ENCODE measurements at places on chromosomes 6 and 20.

- DNase-seq: no peak
These were observed 114.5 kb upstream of the SLC22A16 start for GRCh38 chr6:110590821-110591351.

DNA sequence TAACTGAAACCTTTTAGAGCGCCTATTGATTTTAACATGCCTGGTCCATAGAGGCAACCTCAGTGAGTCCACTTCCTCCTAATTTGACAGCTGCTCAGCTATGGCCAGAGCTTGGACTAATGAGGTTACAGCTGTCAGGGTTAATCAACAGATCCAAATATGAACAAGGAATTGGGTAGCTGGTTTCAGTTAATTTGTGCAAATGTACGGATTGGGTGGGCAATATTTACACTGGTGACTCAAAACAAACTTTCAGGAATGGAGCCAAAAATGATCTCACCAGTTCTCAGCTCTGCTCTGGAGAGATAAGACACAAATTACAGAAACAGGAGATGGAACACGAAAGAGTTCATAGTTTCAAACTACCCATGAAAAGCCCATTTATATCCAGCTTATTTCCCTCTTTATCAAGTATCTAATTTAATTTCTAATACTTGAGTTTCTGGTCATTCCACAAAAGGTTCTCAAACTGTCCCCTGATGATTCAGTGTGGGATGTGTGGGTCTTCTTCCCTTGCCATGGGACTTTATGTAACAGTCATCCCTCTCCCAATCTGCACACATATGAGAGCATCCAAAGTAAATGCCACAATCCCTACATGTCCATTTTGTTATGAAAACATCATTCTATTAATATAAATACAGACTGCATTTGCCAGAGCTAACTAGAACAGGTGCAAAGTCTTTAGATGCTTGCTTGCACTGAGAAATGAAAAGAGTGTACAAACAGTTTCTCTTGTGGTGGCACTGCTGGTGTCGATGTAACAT is 149.9 kb downstream of the RPS12 start:
- DNase-seq: no peak

- DNase-seq: no peak
These were observed 1.2 kb downstream of the NKX2-2 start for GRCh38 chr20:21512634-21513180.

GRCh38 chr20:43383026-43383795 is 74.5 kb upstream of the SRSF6 start:
- peak; percentile 27 for DNase-seq

- no peak for DNase-seq
These were observed 778.8 kb downstream of the KIF16B start for GRCh38 chr20:15794409-15794808.

DNA sequence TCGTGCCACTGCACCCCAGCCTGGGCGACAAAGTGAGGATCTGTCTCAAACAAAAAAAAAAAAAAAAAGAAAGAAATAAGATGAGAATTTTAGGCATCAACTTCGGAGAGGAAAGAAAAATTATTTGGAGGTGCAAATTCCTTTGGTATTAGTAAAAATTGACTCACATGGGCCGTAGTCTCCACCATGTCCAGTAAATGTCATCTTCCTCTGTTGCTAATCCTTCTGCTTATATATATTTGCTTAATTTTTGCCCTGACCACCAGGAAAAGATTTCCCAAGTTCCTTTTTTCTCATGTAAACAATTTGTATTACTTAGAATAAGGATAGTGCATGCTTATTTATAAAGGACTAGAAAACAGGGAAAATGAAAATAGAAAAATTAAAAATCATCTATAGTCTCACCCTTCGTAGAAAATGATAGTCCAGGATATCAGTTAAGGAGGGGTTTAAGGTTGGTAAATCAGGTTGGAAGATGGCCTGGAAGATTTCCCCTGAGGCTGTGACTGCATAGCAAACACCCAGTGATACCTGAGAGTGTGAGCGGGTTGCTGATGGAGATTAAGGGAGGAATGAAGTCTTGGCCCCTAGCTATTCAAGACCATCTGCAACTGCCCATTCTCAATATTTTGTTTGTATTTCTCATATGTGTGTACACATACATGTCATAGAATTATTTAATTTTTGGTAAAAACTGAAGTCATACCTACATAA is 240.8 kb downstream of the ZNF217 start:
- peak; percentile 52 for DNase-seq

- DNase-seq: peak; percentile 70
These were observed 1.7 kb downstream of the ADGRF4 start for GRCh38 chr6:47700053-47700452.

DNA sequence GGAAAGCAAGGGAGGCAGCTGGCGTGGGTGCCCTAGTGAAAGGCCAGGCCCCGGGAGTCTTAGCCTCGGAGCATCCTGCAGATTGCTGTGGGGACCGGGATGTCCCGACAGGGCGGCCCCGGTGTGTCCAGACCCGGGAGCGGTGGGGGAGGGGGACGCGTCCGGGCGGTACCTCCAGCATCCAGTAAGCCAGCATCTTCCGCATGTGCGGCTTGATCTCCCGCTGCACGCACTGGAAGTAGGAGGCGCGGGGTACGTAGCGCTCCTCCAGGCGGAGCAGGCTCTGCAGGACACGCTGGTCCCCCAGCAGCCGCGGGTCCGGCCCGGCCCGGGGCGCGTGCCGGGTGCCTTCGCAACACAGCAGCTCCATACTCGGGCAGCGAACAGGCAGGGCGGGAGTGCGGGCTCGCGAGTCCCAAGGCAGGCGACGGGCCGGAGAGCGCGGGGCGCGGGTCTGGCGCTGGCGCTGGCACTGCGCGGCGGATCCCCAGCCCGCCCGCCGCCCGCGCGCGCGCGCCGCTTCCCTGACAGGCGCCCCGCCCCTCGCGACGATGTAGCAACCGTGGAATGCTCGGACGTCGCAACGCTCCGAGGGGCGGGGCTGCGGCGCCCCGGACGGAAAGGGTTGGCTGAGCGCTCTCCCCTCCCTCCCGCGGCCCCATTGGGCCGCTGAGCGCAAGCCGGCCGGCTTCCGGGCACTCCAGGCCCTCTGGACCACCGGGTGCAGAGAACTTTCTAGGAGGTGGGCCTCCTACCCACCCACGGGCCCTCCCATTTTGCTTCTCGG is at the start of gene CCND3:
TSS of gene CCND3 (minus strand) at position 529 of the 787 bp plus-strand sequence. CDS start at position 370, 159 bp downstream.
- DNase-seq: peak; percentile 93

GRCh38 chr20:48266571-48266970 is 481.3 kb upstream of the SULF2 start:
- no peak for DNase-seq

GRCh38 chr20:32567384-32568178 is 17.6 kb downstream of the NOL4L start:
- no peak for DNase-seq
